ENCODE measurements at places on chromosomes 3 and 15.

GRCh38 chr3:37072892-37073291 is 79.6 kb downstream of the MLH1 start:
- DNase-seq = peak; percentile 83

GRCh38 chr3:136840252-136840651 is 21.3 kb downstream of the SLC35G2 start:
- no peak for DNase-seq

- no peak for DNase-seq
Observed at GRCh38 chr3:49173792-49174170, 2.4 kb downstream of the KLHDC8B start.

DNA sequence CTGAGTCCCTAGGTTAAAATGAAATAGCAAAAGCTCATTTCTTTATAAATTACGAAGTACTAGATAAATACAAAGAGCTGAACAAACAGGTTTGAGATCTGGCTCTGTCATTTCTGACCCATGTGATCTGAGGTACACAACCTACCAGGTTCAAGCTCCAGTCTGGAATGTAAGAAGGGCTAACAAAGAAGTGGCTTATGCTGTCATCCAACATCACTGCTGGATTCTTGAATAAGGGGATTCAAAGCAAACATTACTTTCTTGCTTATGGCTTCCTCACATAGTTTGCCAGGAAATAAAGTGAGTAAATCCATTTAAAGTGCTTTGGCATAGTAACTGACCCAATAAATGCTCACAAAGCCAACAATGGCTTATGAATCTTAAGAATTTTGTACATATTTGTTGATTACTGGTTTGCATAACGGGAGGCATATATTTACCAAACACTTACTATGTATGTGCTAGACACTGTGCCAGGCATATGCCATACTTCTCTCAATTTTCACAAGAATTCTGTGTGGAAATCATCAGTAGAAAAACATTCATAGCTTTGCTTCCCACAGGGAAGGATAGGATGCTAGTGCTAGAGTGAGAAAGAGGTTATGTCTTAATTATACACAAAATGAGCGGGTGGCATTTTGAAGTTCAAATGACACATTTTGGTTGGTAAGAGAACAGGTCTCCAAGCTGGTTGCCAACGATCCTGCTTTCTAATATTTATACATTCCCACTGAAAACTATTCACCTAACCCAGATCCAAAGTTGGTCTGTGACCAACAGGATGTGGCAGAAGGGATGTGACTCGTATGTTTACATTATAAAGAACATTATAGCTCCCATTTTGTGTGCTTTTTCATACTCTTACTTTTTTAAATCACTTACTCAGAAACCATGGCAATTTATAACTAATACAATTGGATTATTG is 38.7 kb upstream of the CSPG5 start:
- DNase-seq = peak; percentile 11

DNA sequence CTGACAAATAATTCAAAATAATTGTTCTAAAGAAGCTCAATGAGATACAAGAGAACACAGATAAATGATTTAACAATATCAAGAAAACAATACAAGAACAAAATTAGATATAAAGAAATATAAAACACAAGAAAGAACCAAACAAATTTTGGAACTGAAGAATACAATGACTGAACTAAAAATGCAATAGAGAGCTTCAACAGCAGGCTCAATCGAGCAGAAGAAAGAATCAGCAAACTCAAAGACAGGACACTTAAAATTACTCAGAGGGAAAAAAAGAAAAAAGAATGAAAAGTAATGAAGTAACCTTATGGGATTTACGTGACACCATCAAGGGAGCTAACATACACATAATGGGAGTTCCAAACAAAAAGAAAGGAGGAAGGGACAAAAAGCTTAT is 32.1 kb downstream of the CCDC54 start:
- DNase-seq = no peak

- DNase-seq = no peak
Observed at GRCh38 chr3:189168711-189169110, 3.1 kb upstream of the TPRG1 start.

DNA sequence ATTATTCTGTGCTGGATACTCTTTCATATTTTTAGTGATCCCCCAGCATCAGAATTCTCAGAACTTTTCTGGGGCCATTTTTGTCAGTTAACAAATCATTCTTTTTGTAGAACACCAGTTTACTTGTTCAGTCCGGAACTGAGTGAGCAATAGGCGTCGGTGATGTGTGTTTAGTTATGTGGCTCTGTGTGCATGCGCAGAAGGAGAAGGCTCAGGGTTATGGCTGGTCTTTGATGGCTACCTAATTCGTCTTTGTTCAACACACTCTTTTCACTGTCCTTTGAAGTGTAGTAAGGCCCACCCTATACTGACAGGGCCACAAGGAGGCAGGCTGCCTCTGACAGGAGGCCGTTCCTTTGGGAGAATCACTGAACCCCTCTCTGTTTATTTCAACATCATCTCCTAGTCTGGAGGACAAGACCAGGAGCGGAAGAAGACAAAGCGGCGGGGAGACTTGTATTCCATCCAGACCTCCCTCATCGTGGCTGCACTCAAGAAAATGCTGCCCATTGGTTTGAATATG is 158.2 kb upstream of the CHRM5 start:
- DNase-seq = no peak

- no peak for DNase-seq
Observed at GRCh38 chr3:126543457-126544061, 15.2 kb downstream of the C3orf22 start.

GRCh38 chr15:37794947-37795346 is 139.5 kb upstream of the TMCO5A start:
- no peak for DNase-seq

DNA sequence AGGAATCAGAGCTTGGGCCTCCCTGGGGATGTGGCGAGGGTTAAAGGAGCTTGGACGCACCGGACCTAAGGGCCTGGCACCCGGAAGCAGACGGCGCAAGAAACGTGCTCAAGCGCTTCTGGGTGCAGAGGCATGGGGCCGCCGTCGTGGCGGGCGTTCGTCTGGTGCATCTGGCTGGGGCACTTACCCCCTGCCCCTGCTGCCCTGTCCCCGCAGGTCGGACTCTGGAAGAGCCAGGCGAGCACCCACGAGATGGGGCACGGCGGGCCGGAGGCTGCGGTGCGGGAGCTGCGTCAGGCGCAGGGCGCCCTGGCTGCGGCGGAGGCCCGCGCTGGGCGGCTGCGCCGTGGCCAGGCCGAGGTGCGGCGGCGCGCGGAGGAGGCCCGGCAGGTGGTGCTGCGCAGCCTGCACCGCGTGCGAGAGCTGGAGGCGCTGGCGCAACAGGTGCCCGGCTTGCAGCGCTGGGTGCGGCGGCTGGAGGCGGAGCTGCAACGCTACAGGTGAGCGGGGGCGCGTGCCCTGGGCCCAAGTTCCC is 2.5 kb downstream of the EFCC1 start:
- no peak for DNase-seq

DNA sequence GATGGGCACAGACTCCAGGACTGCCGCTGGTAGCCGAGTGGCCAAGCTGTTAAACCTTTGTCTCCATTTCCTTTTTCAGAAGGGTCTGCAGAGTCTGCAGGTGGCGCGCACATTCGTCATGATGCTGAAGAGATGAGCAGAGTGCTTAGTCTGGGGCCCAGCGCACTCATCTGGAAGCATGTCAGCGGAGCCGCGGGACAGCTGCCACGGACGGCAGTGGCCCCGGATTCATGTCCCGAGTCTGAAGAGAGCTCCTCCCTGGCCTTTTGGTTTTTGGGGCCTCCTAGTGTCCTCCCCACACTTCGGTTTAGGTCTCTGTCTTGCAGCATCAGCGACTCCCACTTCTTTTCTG is 42.6 kb downstream of the KLHL25 start:
- no peak for DNase-seq

- DNase-seq = no peak
Observed at GRCh38 chr3:72150634-72151412, 365.9 kb upstream of the PROK2 start.

DNA sequence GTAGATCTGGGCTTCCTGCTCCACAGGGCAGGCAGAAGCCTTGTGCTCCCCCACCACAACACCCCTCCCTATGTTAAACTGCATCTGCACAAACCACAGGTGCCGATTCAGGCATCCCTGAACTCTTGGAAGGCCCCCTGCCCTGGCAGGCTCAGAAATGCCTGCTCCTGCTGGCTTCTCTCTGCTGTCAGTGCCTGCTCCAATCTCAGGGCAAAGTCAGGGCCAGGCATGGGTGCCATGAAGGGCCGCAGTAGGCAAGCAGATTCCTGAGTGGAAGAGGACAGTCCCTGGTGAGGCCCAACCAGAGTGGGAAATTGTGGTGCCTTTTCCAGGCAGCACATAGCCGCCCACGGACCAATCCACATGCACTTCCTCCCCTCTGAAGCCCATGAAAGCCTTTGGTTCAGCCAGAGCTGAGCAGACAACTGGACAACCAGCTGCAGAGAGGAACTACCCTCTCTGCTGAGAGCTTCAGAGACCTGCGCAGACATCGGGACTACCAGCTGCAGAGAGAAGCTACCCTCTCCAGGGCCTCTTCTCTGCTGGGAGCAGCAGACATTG is 13.6 kb downstream of the PRR20G start:
- no peak for DNase-seq

GRCh38 chr3:147640781-147641180 is 231.6 kb downstream of the ZIC1 start:
- no peak for DNase-seq

GRCh38 chr3:131775650-131776049 is 259.2 kb downstream of the CPNE4 start:
- DNase-seq = no peak

- no peak for DNase-seq
Observed at GRCh38 chr15:27725731-27726130, 373.4 kb downstream of the OCA2 start.

GRCh38 chr3:43958005-43958770 is 267.4 kb downstream of the ABHD5 start:
- DNase-seq = no peak

GRCh38 chr3:4355401-4356219 is 52.4 kb downstream of the SETMAR start:
- DNase-seq = no peak

GRCh38 chr3:115814778-115815380 is 191.6 kb downstream of the GAP43 start:
- DNase-seq = no peak

GRCh38 chr3:194489736-194490612 is 3.2 kb upstream of the ATP13A3 start:
- no peak for DNase-seq

- peak; percentile 73 for DNase-seq
Observed at GRCh38 chr3:30658328-30659052, 52.1 kb downstream of the TGFBR2 start.

DNA sequence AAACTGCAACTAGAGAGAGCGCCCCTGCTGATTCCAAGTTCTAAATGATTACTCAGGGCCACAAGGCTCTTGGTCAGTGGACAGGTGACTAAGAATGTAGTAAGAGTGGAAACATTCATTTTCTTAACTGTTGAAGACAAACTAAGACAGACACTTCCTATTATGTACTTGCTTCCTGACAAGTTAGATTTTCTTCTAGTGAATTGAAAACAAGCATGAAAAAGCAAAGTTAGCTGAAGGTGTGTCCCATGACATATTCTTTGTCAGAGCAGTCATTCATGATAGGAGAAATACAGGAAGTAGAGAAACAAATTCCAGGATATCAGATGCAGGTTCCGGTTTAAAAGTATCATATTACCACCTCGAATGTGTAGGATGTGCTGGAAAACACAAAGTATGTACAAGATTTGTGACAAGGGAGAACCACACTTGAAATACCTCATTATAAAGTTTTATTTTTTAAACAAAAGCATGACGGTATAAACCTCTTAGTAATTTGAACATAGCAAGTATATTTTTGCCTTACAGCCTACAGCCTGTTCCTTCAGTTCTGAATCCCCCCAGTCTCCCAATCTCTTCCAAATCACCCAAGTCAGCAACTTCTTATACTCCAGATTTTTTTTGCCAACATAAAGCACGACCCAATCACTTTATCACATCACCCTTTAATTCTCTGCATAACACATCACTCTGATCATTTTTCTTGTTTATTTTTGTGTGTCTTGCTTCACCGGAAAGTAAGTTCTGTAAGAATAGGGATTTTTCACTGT is 6.2 kb downstream of the TSPAN3 start:
- no peak for DNase-seq

GRCh38 chr3:183725387-183725786 is 27.8 kb downstream of the YEATS2 start:
- DNase-seq = no peak

DNA sequence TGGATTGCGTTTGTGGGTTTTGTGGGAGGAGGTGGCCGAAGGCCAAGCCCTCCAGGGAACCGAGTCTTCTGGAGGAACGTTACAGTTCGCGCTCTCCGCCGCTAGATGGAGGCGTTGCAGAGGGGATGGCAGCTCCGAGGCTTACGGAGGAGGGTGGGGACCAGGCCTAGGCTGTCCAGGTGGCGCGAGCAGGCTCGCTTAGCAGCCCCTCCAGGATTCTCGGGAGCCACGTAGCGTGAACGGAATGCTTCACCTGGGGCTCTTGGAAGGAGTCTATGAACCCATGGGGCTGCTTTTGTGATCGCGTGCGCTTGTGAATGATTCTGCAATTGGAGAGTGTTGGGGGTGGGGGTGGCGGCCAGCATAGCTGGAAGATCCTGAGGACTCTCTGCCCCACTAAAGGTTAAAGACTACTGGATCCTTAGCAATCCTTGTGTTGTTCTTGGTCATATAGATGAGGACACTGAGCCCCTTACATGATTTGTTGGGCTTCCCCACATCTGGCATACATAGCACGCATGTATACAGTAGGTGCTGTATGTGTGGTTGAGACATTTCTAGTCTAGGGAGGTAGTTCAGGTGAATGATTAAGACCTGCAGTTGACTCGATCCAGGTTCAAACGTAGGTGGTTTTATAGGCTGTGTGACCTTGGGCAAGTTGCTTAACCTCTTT is 25.7 kb downstream of the FAM3D start:
- DNase-seq = no peak

DNA sequence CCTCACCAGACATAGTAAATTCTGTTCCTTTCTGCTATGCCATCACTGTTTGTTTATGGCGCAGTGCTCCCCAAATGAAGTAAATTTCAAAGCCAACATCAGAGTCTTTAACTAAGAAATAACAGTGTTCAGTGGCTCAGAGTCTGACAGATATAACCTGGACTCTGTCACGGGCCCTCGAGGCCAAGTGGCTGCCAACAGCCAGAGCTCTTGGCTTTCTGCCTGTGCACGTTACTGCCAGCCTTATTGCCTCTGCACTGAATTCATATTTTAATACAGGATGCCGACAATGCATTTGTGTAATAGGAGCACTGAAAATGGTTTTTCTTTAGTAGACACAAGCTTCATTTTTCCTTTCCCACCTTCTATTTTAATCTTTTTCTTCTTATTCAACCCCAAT is 219.9 kb downstream of the NLGN1 start:
- no peak for DNase-seq

GRCh38 chr3:12753275-12754028 is 5.6 kb downstream of the TMEM40 start:
- no peak for DNase-seq

GRCh38 chr15:72197460-72198355 is at the start of gene GRAMD2A:
GRAMD2A (minus strand) TSS chr15:72197787.
- DNase-seq = no peak
